ENCODE measurements at places on chromosomes 7 and 10.

DNA sequence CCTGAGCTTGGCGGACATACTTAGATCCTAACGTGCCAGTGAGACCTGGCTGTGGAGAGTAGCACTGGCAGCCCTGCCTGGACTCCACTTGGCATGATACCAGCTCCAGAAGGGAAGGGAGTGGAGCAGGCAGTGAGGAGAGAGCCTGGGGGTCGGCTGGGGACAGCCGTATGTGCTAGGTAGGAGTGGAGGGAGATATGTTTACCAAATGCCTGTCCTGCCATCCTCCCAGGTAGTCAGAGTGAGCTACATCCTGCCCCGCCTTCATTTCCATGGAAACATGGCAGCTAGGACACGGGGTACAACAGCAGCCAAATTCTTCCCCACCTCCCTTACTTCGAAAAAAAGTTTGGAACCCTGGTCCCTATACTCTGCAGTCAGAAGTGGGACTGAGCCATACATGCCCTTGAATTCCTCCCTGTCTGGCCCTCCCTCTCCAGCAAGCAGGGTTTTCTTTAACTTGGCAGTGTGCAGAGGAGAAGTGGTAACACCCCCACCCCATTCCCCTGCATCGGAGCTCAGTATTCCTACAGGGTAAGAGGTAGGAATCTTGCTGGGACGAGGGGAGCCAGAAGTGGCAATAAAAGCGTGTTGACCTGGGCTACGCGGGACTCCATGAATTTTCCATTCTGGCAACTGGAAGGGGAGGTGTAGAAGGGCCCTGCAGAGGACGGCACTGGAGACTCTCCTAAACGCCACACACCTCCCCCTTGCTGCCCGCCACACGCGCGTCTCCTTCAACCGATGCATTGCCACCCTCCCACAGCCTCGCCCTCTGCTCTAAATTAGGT is 20.0 kb upstream of the SMO start:
- DNase-seq = no peak

DNA sequence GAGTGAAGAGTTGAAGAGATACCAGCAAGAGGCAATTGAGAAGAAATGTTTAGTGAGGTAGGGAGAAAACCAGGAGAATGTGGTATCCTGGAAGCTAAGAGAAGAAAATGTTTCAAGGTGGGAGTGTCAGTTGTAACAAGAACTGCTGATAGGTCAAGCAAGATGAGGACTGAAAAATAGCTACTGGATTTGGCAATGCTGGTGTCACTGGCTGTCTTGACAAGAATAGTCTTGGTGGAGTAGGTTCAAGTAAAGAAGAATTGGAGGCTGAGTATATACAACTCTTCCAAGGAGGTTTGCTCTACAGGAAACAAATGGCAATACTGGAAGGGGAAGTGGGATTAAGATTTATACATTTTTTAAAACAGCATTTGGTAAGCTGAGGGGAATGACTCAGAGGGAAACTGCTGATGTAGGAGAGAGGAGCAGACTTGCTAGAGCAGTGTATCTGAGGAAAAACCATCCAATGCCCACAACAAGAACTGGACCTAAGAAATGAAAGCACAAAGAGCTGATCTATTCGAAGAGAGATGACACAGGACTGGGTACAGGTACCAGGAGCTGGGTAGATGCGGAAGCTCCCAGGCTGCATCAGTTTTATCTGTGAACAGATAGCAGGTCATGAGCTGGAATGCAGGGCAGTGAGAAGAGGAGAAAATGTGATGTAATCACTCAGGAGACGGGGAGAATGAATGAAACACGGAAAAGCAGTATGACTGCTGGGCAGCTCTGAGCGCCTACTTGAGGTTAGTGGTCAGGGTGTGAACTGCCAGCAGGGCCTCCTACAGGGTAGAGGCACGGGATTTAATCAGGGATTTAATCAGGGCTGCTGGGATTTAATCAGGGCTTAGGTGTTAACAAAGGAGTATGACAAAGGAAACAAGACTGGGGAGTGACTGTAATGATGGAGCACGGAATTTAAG is 34.5 kb downstream of the FAM25A start:
- DNase-seq = no peak

- DNase-seq = no peak
These were observed 39.8 kb downstream of the FOXL3 start for GRCh38 chr7:329691-330281.

- DNase-seq = no peak
These were observed 185.2 kb downstream of the WDR37 start for GRCh38 chr10:1241322-1241890.

DNA sequence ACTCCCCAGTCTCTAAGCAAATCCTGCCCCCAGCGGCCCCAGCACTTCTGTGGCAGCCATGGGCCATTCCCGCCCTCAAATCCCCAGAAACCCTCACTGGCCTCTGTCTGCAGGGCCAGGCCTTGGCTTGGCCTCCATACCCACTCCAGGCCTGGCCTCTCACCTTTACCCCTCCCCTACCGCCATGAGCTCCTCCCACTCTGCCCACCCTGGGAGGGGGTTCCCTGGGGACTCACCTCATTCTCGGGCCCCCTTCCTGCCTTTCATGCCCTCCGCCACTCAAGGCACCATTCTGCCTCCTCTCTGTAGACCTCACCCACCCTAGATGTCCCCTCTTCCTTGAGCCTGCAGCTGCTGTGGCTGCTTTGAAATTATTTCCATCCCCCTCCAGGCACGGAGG is 41.0 kb downstream of the PRF1 start:
- no peak for DNase-seq

Data from stimulated activated CD4-positive, alpha-beta T cell treated with anti-CD3 and anti-CD28 coated beads, Interleukin-12 subunit alpha, Interleukin-12 subunit beta, amount 100 ng/mL, for 24 hours (primary cell).